CD4-positive, alpha-beta T cell treated with Interferon gamma for 1 hour (primary cell): ENCODE measurements at places on chromosomes 4 and X.

GRCh38 chrX:36577006-36577405, 431.2 kb upstream of the FAM47C start:
- DNase-seq = no peak

- DNase-seq = no peak
Observed at GRCh38 chrX:102067966-102068723, 57.3 kb upstream of the TCEAL2 start.

DNA sequence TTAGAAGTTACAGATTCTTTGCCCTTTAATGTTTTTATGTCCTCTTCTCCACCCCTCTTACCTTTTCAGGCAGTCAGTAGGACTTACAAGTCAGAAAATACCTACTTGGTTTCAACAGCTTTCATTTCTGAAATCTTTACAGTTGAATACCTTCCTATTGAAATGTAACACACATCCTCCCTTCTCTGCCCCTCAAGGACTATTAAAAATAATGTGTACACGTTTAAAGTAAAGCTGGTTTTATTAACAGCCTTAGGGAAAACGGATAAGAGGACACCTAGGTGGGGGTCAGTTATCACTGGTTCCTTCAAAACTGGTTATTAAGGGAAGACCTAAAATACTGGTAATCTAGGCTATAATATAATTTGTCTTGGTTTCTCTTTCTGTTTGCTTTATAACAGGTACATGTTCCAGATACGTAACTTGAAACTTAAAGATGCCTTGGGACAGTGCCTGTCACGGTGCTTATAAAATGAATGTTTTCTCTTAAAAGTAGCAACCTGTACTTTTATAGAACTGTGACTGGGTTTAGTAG, 1.8 kb downstream of the CCSER1 start:
- DNase-seq = no peak

DNA sequence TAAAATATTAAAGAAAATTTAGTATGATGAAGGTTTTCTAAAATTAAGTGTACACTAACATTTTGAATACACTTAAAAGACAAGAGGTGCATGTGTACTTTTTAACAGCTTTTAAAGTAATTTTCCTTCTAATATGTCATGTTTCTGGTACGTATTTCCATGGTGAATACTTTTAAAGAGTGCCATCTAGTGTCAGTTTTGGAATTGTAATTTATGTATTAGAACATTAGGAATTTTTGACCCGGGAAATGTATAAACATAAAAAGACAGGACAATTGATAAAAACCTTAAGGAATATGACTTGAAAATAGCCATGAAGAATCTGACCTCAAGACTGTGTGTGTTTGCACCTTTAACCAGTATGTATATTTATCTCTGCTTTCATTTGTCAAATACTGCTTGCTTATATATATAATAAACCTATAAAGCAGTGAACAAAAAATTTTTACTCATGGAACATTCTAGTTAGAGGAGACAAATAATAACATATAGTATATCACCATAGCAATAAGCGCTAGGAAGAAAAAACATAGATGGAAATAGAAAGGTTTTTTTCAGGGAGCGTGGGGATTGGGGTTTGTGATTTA, 7.2 kb downstream of the GSTCD start:
- no peak for DNase-seq

DNA sequence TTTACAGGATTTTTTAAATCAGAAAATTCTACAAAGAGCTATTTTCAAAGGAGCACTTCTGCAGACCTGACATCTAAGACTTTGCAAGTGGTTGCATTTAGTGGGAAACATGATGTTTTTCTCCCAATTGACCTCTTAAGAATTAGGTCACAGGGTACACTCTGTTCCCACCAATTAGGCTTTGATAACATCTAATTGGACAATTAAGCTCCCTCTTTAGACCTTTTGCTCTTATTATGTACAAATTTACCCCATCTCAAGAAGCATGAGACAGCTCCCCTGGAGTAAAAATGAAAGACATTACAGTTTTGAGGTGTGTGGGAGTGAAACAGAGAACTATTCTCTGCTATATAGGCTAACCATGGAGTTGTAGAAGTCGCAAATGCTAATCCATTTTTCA, 31.8 kb upstream of the AGA start:
- DNase-seq = no peak

GRCh38 chr4:178696515-178696914, 1254.3 kb upstream of the AGA start:
- DNase-seq = no peak

DNA sequence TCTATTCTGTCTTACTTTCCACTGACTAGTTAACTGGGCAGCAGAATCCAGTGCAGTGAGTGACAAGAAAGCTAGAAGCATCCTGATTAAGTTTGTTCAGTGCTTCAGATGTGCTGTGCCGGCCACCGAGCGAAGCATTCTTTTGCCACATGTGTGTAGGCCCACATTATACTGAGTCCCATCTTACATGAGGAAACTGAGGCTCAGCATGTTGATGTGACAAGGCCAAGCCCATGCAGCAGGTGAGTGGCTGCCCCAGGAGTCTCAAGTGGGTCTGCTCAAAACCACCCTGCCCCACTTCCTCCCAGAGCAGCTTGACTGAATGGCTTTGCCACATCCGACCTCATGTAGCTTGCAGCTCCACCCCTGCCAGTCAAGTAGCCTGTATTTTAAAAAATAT, 50.5 kb downstream of the RHOH start:
- peak; percentile 71 for DNase-seq

- DNase-seq = no peak
Observed at GRCh38 chr4:184331268-184331995, 113.8 kb upstream of the ENPP6 start.

- no peak for DNase-seq
Observed at GRCh38 chr4:183920512-183920911, 15.4 kb downstream of the STOX2 start.
